Effector CD4-positive, alpha-beta T cell (primary cell): ENCODE measurements at places on chromosomes 4 and X.

- no peak for DNase-seq
Observed at GRCh38 chr4:184489771-184490170, 15.4 kb upstream of the IRF2 start.

GRCh38 chr4:77203380-77204197 lies 46.6 kb downstream of the CCNG2 start:
- DNase-seq = peak; percentile 36

DNA sequence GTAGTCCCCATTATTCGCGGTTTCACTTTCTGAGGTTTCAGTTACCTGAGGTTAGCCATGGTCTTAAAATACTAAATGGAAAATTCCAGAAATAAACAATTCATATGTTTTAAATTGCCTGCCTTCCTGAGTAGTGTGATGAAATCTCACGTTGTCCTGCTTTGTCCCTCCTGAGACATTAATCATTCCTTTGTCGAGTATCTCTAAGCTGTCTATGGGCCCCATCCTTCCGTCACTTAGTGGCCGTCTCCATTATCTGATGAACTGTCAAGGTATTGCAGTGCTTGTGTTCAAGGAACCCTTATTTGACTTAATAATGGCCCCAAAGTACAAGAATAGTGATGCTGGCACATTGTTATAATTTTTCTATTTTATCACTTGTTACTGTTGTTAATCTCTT lies 94.8 kb downstream of the ADGRL3 start:
- DNase-seq = no peak

DNA sequence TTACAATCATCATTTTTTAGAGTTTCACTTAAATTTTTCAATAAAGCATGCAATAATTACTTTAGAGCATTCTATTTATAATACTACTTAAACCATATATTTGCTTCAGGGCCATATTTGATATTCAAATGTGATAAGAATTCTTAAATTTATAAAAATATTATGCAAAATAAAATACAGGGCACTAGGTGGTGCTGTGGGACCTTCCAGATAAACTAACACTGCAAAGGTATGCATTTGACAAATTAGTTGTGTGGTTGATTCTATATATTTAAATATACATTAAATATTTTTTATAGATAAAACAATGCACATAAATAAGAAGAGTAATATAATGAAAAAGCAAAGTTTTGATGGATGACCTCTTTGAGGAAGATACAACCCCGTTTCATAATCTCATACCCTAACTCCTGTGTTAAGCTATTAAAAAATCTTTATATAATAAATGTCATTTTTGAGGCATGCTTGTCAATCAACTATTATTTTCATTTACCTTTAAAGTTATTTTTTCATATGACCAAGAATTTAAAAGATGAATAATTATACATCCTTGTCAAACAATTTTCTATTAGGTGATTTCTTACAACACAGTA lies 128.4 kb downstream of the REELD1 start:
- peak; percentile 28 for DNase-seq

DNA sequence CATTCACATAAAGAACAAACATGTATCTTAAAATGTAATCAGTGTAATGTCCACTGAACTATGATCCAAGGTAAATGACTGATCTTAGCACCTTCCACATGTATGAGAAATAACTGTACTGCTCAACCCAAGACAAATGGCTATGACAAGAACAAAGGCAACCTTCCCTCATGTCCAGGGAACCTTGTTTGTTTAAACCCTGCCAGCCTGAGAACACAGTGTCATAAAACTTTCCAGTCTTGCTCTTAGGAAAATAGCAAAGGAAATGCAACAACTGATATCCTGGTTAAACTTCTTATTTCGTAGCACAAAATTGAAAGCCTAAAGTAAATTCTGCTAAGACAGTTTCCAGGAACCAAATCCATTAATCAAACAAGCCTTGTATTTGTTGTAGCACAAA lies 494.3 kb downstream of the IL15 start:
- DNase-seq = no peak

DNA sequence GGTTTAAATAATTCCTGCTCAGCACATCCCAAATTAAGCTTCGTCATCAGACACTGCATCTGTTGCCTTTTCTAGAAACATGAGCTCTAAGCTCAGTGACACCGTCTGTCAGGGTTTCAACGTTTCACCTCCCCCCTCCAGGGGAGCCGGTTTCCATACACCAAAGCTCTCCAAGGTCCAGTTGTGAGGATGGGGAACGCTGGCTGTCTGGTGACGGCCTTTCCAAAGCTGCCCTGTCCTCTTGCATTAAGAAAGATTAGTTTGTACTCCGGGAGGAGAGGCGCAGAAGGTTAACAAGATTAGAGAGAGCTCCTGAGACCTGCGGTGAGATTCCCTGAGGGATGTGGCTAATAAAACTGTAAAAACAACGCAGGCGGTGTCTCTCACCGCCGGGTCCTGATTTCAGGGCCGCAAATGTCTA lies 43.2 kb downstream of the ASMT start:
- DNase-seq = no peak
